Activated CD4-positive, alpha-beta T cell treated with anti-CD3 and anti-CD28 coated beads for 36 hours (primary cell): ENCODE measurements at places on chromosomes 4 and X.

DNA sequence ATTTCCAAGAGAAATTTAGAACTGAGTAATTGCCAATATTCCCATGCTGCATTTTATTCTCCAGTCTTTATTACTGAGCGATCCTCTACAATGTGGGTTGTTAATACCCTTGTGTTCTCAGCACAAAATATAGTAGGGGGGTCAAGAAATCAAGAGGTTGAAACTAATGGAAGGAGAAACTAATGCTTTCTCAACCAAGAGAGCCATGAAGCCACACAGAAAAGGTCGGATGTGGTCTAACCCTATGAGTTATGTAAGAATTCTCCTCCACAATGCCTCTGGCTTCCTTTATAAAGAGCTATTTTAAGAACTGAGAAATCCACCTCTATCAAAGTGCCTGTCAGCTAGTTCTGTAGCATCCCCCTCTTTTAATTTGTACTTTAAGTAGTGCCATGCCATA is 268.5 kb downstream of the CHIC1 start:
- no peaks in the 10 kb centered on the region for H3K4me1 ChIP-seq
- H3K4me3 ChIP-seq = no peak overlapping the region
- no peak for DNase-seq
- H3K27me3 ChIP-seq = peaks cover 6% of the 10 kb centered on the region
- no peaks in the 10 kb centered on the region for H3K36me3 ChIP-seq

GRCh38 chr4:136803433-136803832 is 728.9 kb downstream of the PCDH18 start:
- no peaks in the 10 kb centered on the region for H3K36me3 ChIP-seq
- no peak overlapping the region for H3K27ac ChIP-seq
- no peak for DNase-seq
- H3K4me3 ChIP-seq = no peak overlapping the region

DNA sequence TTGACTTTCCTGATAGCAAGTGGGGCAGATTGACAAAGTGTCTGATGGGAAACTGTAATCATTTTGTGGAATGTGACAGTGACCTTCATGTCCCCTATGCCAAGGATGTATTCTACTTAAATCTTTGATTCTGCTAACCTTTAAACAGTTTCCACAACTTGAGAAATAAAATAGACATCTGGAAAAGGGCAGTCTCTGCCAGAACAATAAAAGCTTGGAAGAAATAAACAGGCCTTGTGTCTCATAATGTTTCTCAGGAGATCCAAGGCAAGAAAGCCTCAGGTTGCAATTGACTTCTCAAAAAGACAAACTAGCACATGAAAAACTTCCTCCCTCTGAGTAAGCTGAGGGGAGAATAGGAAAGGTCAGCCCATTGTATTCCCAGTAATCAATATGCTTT is 174.9 kb downstream of the FSTL5 start:
- no peak for DNase-seq
- no peak overlapping the region for H3K4me3 ChIP-seq
- H3K27me3 ChIP-seq = no peaks in the 10 kb centered on the region
- H3K27ac ChIP-seq = no peak overlapping the region
- H3K4me1 ChIP-seq = no peaks in the 10 kb centered on the region
- no peaks in the 10 kb centered on the region for H3K36me3 ChIP-seq

DNA sequence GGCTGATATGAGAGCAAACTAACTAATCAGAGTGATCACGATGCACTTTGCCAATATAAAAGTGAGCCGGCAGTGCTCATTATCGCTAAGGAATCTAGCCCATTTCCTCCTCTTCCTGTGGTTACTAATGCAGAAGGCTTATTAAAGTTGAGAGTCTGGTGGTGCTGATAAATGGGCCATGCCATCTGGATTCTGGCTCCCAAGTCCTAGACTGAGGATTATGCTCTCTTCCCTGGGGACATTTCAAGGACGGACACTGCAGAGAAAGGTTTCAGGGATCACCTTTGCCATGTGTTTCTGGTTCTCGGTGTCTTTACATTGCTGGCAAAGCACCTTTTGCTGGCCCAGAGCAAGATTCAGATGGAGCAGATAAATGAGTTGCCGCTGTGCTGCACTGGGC is 85.3 kb downstream of the RTL5 start:
- H3K27me3 ChIP-seq = no peaks in the 10 kb centered on the region
- H3K4me3 ChIP-seq = no peak overlapping the region
- peaks cover 18% of the 10 kb centered on the region for H3K4me1 ChIP-seq
- DNase-seq = no peak

DNA sequence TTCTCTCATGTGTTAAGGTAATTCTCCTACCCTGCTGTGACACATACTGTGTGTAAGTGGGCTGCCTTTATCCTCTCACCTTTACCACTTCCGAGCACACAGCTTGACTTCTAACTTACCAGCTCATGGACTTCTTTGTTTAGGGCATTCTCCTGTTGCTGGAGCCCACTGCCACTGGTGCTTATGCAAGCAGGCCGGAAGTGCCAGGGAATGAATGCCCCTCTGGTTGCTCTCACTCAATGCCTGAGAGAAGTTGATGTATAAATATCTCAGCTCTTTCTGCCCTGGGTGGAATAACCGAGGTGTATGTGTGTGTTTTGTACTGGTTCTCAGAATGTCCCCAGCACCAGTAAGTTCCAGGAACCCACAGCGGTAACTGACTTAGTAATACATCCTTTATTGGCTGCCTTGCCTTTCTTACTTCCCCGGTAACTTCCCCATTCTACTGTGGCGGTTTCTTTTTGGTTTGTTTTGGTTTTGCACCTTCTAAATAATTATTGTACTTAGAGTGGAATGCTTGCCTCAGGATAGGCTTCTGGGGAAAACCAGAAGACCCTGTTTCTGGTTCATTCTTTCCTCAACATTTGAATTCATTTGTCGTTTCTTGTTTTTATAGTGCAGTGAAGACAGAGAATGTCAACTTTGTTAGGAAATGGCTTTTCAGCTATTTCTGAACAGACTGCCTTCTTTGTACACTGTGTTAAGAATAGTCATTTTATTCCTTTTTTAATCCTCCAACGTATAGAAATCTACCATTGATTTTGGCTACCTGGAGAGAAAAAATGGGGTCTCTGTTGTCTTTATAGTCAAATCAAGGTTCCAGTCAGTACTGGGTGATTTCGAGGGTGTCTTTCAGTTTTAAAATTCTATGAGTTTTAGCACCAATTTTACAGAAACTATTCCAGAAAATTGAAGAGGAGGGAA is 45.4 kb downstream of the CXorf58 start:
- peaks cover 17% of the 10 kb centered on the region for H3K4me1 ChIP-seq
- peak overlapping the region; percentile 69 for H3K4me3 ChIP-seq
- DNase-seq = peak; percentile 54
- H3K27me3 ChIP-seq = no peaks in the 10 kb centered on the region
- peak overlapping the region; percentile 93 for H3K27ac ChIP-seq

DNA sequence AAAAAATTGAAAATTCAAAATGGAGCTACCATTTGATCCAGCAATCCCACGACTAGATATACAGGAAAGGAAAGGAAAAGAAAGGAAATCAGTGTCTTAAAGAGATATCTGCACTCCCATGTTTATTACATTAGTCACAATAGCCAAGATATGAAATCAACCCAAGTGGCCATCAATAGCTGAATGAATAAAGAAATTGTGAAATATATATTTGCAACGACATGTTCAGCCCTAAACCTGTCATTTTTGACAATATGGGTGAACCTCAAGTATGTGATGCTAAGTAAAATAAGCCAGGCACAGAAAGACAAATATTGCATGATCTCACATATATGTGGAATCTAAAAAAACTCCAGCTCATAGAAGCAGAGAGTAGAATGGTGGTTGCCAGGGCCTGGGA is 155.1 kb downstream of the ANXA5 start:
- H3K4me3 ChIP-seq = no peak overlapping the region
- H3K27ac ChIP-seq = no peak overlapping the region
- H3K27me3 ChIP-seq = peaks cover 11% of the 10 kb centered on the region
- no peaks in the 10 kb centered on the region for H3K4me1 ChIP-seq
- DNase-seq = no peak

DNA sequence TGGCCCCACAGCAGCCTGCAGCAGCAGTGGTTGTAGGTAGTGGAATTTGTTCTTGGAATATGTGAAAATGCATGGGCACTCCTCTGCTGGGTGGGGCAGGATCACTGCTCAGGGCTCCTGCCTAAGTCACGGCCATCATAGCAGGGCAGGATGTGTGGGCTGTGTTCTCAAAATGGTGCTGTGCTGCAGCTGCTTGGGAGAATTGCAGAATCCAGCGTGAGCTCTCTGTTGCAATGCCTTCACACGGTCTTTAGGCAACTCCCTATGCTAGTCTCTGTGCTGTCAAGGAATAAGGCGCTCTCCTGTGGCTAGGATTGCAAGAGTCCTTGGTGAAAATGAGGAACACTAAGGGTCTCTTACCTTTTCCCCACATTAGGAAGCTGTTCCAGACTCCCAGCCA is 42.9 kb downstream of the F8 start:
- peaks cover 4% of the 10 kb centered on the region for H3K4me1 ChIP-seq
- H3K4me3 ChIP-seq = no peak overlapping the region
- H3K27me3 ChIP-seq = no peaks in the 10 kb centered on the region
- no peak overlapping the region for H3K27ac ChIP-seq

- H3K27me3 ChIP-seq = no peaks in the 10 kb centered on the region
- H3K4me3 ChIP-seq = no peak overlapping the region
- no peaks in the 10 kb centered on the region for H3K4me1 ChIP-seq
- DNase-seq = no peak
- H3K36me3 ChIP-seq = no peaks in the 10 kb centered on the region
These were observed 1615.3 kb downstream of the PCDH18 start for GRCh38 chr4:135917011-135917410.

DNA sequence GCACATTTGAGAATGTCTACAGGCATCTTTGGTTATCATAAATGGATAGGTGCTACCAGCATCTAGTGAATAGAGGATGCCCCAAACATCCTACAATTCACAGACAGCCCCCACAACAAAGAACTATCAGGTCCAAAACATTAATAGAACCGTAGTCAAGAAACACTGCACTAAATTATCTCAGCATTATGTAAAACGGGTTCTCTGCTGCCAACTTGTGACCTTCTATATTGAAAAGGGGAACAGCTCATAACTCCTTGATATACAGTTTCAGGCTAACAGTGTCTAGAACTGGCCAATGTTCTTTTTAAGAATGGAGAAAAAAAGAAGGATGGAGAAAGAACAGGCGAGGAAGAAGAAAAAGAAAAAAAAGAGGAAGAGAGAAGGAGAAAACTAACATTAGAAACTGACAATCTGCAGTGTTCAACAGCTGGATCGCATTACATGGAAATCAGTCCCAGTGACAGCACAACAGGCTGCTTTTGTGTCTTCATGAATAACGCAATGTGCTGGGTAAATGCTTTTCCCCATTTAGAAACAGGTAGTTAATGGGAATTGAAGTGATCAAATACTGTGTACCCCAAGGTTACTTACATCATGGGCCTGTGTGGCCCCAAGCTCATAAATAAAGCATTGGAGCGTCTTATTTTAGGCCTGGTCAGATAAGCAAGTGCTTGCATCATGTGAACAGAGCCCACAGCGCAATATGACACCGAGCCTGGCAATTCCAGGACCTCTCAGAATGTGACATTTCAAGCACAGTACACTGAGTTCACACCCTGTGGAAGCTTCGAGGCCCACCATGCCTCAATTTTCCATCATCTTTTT is 339.5 kb downstream of the DHX15 start:
- no peak for DNase-seq
- H3K27me3 ChIP-seq = peaks cover 2% of the 10 kb centered on the region
- H3K4me3 ChIP-seq = no peak overlapping the region
- no peaks in the 10 kb centered on the region for H3K36me3 ChIP-seq

DNA sequence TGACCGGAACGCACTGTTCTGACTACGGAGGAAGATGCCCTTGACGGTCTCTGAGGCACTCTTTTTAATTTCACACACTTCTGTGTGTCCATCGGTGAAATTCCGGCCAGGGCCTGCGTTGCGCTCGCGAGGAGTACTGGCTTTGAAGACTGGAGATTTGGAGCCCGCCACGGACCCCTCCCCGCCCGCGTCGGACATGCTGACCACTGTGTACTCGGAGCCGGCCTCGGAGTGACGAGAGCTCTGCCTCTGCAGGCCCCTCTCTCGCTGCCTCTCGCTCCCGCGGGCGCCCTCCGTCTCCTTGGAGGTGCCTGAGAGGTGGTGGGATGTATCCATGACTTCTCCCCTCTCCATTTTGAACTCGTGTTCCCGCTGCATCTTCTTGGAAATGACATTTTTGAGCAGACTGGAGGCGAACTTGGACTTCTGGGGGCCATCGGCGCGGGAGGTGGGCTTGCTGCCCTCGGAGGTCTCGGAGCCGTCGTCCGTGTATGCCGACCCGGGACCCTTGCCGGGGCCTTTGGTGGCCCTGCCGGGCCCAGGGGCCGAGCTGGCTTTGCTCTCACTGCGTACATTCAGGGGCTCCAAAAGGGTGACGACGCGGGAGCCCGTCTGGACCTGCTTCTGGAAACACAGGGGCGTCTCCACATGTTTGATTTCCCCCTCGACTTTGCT is 5.7 kb downstream of the C4orf54 start:
- H3K27ac ChIP-seq = no peak overlapping the region
- H3K27me3 ChIP-seq = peaks cover 2% of the 10 kb centered on the region
- H3K4me1 ChIP-seq = no peaks in the 10 kb centered on the region
- no peaks in the 10 kb centered on the region for H3K36me3 ChIP-seq

DNA sequence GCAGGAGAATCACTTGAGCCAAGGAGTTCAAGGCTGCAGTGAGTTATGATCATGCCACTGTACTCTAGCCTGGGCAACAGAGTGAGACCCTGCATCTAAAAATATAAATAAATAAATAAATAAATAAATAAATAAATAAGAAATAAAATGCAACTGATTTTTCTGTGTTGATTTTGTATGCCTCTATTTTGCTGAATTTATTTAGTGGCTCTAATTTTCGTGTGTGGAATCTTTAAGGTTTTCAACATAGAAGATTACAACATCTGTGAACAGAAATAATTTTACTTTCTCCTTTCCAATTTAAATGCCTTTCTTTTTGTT is 30.9 kb upstream of the ABCG2 start:
- no peak overlapping the region for H3K27ac ChIP-seq
- no peaks in the 10 kb centered on the region for H3K27me3 ChIP-seq
- no peak overlapping the region for H3K4me3 ChIP-seq

DNA sequence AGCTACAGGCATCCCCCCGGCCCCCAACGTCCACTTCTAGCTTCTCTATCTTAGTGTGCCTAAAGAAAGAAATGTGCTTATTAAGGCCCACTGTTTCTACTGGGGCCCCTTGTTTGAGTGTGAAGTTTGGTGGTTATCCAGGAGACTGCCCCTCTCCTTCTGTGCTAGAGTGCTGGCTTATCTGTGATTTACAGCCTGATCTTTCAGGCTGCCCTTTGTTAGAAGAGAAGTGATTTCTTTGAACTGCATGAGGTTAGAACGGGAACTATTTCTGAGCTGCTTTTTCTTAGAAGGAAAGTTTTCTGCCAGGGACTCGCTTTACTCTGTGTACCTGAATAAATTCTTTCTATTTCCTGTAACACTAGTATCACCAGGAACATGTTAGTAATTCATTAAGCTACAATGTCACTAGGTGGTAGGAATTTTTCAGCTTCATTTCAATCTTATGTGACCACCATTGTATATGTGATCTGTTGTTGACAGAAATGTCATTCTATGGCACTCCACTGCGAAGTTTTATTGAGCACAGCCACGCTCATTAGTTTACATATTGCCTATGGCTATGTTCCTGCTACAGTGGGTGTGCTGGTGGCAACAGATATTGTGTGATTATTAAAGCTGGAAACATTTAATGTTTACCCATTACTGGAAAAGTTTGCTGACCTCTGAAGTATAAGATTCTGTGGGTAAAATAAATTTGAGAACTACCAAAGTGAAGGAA is 193.8 kb upstream of the CXorf51B start:
- no peaks in the 10 kb centered on the region for H3K36me3 ChIP-seq
- H3K27ac ChIP-seq = no peak overlapping the region
- DNase-seq = no peak
- no peak overlapping the region for H3K4me3 ChIP-seq
- H3K4me1 ChIP-seq = no peaks in the 10 kb centered on the region
- H3K27me3 ChIP-seq = no peaks in the 10 kb centered on the region

GRCh38 chrX:52265713-52266112 is 81.0 kb downstream of the MAGED4 start:
- peaks cover 10% of the 10 kb centered on the region for H3K4me1 ChIP-seq
- no peak overlapping the region for H3K27ac ChIP-seq
- H3K36me3 ChIP-seq = no peaks in the 10 kb centered on the region
- peaks cover 2% of the 10 kb centered on the region for H3K27me3 ChIP-seq
- DNase-seq = no peak
